Mesenchymal stem cell (in vitro differentiated cells and primary cell): ENCODE measurements at places on chromosomes 16 and 17.
A peak's percentile ranks its signal among the peaks of the same experiment; 100 is the strongest.

GRCh38 chr17:34633760-34634159 is 54.4 kb downstream of the TMEM132E start:
- no peak for DNase-seq

- DNase-seq: no peak
Measured at GRCh38 chr17:50890675-50891516, 24.7 kb upstream of the TOB1 start.

DNA sequence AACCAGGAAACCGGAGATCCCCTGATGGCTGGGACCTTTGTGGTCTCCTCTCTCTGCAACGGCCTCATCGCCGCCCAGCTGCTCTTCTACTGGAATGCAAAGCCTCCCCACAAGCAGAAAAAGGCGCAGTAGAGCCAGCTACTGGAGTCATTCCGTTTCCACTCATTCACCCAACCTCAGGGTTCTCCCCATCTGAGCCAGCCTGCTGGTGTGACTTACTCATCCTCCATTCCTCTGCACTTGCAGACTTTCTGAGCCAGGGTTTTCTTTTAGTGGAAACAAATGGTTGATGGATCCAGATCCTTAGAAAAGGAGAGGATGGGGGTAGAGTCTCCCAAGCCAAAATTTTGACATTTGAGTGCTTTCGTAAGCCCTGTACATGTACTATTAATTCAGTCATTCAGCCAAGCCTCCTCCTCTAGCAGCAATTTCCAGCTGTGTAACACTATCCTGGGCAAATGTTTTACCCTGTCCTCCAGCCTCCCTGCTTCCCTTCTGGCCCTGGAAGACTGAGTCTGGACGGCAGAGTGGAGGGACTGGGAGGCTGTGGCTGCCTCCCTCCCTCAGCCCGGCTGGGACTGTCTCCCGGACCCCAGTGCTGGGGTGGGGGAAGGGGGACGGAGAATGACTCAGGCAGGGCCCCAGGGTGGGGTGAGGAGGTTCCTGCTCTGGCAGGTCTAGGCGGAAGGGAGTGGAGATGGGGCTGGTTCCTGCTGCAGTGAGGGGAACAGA is 2.3 kb downstream of the SOX15 start:
- peak; percentile 95 for DNase-seq

DNA sequence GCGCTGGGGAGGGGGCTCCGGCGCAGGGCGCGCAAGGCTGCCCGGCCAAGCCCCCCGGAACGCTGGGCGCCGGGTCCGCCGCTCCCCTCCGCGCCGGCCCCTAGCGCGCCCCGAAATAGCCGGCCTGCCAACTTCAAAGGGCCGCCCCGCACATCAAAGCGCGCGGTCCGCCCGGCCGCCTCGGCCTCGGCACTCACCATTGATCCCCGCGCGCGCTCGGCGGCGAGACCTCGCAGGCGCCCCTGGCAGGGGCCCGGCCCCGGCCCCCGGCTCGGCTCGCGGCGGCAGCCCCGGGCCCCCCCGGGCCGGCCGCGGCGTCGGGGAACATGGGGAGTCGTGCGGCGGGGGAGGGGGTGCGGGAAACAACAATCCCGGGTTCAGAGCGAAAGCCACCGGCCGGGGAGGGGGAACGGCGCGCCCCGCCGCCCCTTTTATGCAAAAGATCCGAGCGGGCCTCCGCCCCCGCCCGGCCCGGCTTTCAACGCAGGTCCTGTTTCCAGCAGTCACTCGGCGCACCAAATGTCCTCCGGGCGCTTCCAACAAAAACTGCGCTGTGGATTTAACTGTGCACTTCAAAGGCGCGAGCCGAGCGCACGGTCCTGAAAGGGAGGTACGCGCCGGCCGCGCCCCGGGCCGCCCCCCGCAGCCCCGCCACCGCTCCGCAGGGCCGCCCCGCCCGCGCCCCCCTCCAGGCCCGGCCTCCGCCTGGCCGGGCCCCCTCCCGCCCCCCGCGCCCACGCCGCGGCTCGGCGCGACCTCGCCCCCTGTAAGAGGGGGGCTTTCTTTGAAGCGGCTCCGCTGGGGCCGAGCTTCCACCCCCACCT is 608 bp downstream of the AXIN2 start:
- DNase-seq: peak; percentile 83

DNA sequence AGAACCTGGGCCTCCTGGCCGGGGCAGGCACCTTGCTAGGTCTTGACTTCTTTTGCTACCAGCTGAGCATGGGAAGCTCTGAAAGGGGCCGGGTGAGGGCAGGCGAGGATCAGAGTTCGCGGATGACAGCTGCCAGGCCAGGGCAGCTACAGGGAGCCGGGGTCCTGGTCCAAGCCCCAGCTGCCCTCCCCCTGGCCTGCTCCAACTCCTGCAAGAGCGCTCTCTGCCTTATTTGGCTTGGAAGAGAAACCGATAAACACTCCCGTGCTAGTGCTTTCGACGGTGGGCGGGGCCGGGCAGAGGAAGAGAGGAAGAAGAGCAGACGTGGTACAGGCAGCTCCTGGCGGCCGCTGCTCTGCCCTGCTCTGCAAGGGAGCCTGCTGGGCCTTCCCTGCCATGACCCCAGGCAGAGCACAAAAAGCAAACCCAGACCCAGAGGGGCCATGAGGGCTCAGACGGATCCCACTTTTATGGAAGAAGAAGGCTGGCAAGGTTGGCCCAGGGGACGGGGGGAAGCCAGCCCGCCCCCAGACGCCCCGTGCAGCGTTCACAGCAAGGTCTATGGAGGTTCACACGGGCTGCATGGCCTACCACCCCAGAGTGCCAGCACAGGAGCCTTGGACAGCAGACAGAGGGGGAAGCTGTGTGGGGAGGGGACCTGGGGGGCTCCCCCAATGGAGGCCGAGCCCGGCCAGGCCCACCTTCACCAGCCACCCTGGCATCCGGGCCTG is 25.6 kb downstream of the PIEZO1 start:
- peak; percentile 81 for DNase-seq

GRCh38 chr16:28053461-28053860 is 10.1 kb downstream of the GSG1L start:
- DNase-seq: no peak

- DNase-seq: no peak
Measured at GRCh38 chr17:71107136-71107535, 937.8 kb downstream of the KCNJ2 start.

- peak; percentile 50 for DNase-seq
Measured at GRCh38 chr17:79391376-79392233, 219.2 kb downstream of the RBFOX3 start.

DNA sequence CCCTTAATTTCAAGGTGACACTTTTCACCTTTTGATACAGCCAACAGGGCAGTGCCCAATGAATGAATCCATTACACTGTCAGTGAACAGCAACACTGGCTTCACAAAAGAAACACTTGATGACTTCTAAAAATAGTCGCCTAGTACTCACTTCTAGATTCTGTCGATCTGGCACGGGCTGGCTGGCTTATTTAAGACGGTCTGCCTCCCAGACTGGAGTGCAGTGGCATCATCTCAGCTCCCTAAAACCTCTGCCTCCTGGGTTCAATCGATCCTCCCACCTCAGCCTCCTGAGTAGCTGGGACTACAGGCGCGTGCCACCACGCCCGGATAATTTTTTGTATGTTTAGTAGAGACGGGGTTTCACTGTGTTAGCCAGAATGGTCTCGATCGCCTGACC is 1.9 kb downstream of the NDUFAB1 start:
- no peak for DNase-seq

DNA sequence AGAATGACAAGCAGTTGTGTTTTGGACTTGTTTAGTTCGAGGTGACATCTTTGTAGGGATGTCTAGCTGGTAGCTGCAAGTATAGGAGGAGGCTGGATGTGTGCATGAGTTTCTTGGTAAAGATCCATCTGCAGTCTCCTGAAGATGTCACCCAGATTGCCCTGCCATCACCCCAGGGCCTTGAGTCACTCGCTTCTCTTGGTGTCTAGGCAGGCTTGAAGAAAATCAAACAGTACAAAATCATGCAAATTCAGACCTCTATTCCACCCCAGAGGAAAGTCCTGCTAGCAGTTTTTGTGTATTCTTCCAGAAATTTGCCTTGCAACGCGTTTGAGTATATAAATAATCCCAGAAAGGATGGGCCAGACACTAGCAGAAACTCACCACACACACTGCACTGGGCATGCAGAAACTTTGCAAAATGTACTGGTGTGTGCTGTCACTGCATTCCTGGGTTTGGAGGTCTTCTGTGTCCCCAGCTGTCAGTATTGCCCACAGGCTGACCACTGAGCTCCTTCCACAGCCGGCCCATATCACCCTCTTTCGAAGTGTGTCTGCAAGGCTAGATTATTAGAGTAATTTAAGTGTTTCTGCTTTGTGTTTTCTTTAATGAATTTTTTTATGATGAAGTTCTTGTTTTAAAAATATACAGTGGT is 51.5 kb downstream of the TENT4B start:
- DNase-seq: peak; percentile 42

DNA sequence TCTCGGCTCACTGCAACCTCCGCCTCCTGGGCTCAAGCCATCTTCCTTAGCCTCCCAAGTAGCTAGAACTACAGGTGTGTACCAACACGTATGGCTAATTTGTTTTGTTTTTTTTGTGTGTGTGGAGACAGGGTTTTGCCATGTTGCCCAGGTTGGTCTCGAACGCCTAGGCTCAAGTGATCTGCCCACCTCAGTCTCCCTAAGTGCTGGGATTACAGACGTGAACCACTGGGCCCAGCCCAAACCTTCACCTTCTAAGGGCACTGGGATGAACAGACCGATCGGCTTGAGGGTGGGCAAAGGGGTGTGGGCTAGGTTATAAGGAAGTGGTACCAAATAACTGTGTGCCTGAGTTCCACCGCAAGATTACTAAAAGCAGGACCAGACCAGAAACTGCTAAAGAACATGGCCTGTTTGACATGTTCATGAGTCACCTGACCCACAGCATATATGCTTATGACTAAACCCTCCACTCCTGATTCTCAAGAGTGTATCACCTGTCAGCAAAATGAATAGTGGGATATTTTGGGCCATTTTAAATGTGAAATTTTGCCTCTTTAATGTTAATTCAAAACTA is 8.1 kb downstream of the TMEM97 start:
- no peak for DNase-seq

- peak; percentile 48 for DNase-seq
Measured at GRCh38 chr16:11576427-11577289, 10.1 kb downstream of the LITAF start.

DNA sequence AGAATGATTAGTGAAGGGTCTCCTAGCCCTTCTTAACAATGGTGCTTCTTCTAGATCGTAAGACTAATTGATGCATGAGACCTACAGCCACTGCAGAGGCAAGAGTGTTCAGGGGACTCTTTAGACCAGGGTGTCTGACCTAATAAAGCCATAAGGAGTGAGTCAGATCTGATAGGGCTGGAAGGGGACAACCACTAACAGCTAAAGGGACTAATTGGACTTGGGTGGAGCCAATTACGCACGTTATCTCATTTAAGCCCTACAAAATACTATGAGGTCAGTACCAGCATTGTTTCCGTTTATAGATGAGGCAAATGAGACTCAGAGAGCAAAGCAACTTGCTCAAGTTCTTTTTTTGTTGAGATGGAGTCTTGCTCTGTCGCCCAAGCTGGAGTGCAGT is 14.5 kb upstream of the RNF222 start:
- DNase-seq: peak; percentile 42

GRCh38 chr17:15648386-15648785 is 28.9 kb upstream of the FBXW10B start:
- peak; percentile 44 for DNase-seq

- DNase-seq: no peak
Measured at GRCh38 chr16:29702269-29702668, 23.3 kb downstream of the QPRT start.

DNA sequence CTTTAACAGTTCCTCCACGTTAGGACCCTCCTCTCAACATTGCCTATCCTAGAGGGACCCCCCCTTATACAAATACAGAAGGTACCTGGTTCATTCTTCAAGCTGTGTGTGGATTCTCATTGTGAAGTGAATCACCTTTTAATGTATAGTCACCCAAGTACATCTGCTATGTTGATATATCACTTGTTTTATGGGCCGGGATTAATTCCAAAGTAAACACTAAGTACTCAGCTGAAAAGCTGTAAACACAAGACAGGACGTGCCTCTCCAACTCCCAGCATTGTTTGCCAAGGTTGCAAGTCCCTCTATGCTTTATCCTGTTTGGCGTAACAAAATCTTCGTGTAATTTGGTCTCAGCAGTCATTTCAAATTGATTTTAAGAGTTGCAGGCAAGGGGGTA is 123.6 kb downstream of the RBFOX1 start:
- no peak for DNase-seq

DNA sequence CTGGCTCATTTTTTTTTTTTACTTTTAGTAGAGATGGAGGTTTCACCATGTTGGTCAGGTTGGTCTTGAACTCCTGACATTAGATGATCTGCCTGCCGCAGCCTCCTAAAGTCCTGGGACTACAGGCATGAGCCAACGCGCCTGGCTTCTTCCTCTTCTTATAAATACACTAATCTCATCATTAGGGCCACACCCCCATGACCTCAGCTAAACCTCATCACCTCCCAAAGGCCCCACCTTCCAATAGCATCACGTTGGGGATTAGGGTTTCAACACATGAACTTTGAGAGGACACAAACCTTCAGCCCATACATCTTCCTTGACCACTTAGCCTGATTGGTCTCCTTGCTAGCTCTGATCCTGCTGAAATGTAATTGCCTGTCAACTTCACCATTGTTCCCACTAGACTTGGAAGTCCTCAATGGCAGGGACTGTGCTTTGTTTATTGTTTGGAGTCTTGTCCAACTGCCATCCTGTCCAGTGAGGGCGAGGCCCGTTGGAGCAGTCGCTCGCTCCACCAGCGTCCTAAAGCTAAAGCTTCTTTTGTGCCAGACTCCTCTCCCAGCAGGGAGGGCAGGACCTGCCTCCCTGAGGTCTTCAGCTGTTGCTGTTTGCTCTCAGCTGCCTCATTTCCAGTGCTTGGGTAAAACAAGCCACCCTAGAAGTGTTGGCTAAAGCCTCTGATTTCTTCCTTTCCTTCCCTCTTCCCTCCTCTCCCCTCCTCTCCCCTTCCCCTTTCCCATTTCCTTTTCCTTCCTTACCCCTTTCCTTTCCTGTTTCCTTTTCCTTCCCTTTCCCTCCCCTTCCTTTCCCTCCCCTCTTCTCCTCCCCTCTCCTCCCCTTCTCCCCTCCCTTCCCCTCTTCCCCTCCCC is 85.3 kb downstream of the HAPSTR1 start:
- DNase-seq: no peak

DNA sequence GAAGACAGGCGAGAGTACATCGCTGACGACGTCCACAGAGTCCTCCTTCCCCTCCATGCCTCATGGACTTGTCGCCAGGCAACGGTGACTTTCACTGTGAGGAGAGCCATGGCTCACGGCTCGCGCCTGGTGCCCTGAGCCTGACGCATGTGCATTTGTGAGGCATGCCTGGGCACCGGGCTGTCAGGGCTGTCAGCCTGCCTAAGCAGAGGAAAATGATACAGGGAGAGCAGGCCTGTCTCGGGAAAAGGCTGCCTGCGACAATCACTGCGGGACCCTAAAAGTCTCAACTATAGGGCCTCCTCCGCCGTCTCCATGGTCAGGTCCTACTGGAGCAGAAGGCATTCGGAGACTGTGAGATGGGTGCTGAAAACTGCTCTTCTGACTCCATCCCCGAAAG is 135.5 kb upstream of the WSB1 start:
- no peak for DNase-seq
